Right renal pelvis (tissue), 4 donors: ENCODE measurements at places on chromosomes 5 and 9. TPM values are rescaled to one million over a fixed set of nuclear protein-coding genes. Genes with fewer than 3 reads are reported as not detected.

DNA sequence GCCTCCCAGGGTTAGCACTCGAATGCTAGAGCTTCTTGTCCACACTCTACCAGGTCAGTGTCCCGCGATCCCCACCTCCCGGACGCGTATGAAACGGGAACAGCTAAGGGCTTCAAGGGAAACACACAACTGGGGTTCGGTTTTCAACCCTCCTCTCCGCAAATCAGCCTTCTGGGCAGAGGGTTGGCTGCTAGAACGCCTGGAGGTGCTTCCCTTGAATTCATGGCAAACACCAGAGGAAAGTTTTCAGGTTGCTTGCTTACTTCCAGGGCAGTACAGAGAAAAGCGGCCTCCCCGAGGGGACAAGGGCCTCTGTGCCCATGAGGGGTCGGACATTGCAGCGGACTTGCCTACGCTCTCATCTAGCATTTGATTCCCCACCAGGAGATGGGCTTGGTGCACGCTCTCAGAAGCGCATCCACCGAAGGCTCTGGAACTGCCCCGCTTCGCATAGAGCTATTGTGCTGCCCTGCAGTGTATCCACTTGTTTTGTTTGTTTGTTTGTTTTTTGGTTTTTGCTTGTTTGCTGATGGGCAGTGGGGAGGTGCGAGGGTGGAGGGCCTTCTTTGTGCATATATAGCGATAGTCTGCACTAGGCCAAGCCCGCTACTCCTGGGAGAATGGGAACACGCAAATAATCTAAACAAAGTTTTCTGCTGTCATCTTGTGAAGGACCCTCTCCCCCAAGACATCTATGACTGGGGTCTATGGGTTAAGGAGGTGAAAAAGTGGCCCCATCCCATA is 1.3 kb upstream of the DMRT3 start:
- DNase-seq: no peak

GRCh38 chr9:95171596-95171995 is 145.9 kb downstream of the FANCC start:
- no peak for DNase-seq

GRCh38 chr9:34992376-34992951 is 2.9 kb downstream of the DNAJB5 start:
- no peak for DNase-seq

GRCh38 chr9:78031444-78031892 is at the start of gene GNAQ:
Gene GNAQ, minus strand, starts transcription at chr9:78031811. Its CDS starts 576 bp downstream, at chr9:78031235.
- DNase-seq: no peak

DNA sequence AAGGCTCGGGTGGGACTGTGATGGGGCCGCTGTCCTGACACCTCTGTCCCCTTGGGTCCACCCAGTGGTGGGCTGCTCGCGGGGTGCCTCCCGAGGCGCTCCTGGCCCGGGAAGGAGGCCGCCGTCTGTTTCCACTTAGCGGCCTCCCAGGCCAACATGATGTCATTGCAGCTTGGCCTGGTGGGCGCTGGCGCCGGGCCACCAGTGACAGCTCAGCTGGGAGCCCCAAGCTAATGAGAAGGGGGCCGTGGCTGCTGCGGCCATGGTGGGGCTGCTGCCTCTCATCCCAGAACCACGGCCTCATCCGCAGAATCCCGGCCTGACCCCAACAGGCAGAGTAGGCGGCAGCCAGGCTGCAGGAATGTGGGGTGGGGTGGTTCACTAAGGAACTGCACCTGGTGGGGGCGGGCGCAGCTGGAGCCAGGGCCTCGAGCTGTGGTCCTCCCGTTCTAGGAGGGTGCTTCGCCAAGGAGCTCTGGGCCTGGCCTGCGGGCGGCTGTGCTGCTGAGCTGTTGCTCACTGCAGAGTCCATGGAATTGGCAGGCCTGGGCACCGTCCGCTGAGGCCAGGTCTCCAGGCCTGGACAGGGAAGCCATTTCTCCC is 123.5 kb upstream of the COL5A1 start:
- no peak for DNase-seq

GRCh38 chr5:149561848-149562247 is 10.6 kb upstream of the CSNK1A1 start:
- no peak for DNase-seq

- DNase-seq: no peak
Observed at GRCh38 chr9:8430945-8431344, 631.4 kb upstream of the DMAC1 start.

- no peak for DNase-seq
Observed at GRCh38 chr9:130934702-130935647, 4.1 kb downstream of the FIBCD1 start.

DNA sequence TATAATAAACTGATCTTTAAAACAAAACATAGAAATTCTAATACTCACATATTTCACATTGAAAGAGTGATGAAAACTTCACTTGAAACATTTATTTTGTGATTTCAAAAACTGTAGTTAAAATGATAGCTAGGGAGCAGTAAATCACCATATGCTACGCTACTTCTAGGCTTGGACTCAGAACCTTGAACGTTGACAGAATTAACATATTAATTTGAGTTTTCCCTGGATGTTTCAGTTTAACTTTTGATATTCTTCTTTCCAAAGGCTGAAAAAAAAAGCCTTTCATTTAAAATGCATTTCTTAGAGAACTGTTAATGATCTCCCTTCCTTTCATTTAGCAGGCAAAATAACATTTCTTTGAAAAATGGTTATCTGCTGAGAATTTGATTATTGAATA is 307.8 kb upstream of the SGCD start:
- DNase-seq: no peak

DNA sequence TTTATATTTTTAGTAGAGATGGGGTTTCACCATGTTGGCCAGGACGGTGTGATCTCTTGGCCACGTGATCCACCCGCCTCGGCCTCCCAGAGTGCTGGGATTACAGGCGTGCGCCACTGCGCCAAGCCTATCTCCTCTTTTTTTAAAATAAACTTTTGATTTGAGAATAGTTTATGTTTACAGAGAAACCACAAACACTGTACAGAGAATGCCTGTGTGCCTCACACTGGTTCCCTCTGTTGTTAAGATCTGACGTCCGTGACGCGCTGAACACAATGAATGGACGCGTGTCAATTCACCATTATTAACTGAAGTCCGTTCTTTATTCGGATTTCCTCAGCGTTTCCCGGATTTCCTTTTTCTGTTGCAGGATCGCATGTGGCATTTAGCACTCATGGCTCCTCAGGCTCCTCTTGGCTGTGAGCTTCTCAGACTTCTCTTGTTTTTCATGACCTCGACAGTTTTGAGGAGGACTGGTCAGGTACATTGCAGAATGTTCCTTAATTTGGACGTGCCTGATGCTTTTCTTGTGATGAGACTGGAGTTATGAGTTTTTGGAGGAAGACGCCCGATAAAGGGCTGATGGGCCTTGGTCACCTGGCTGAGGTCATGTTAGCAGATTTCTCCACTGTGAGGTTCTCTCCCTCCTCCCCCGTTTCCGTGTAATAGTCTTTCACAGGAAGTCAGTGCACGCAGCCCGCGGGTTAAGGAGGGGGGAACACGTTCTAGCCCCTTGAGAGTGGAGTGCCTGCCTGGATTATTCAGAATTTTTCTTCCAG is 69.6 kb downstream of the ANKRD33B start:
- DNase-seq: no peak

DNA sequence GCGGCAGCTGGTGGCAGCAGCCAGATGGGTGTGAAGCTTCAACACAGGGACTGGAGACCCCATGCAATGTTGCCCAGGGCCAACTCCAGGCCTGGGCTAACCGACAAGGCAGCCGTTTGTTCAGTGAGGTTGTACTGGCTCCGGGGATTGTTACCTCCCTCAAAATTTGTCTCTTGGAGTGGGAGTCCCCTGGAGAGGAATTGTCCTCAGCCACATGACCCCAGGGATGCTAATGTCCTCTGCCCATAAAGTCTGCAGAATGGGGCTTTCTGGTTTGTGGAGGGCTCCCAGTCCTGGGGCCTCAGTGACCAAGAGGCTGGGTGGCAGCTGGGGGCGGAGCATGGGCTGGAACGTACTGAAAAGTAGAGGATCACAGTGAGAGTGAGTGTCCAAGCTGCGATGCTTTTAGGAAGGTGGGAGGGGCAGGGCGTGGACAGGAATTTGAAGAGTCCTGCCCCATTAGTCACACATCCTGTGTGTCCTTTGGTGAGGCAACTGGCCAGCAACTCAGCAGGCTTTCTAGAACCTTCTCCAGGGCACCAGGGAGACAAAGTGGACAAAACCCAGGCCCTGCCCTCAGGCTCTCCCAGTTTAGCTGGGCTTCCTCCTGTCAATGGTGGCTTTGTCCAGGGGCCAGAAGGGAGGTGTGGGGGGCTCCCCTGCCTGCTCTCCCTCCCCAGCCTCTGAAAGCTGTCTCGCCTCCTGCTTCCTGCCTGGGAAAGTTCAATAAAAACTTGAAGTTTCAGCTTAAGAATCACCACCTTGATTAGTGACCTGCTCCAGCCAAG is 114.0 kb downstream of the NSG2 start:
- DNase-seq: no peak

DNA sequence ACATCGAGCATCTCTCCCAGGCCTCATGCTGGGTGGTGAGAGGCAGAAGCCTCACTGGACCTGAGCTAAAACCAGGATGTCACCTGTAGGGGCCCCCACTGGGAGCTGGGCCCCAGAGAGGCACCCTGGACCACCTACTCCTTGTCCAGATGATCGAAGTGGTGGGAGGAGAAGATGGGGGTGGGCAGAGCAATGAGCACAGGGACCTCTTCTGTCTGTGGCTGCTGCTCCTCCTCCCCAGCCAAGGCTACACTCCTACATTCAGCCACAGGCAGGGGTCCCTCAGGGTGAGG is 227.5 kb downstream of the CACNA1B start:
- DNase-seq: no peak

GRCh38 chr9:71270554-71270953 is 149.1 kb upstream of the TRPM3 start:
- DNase-seq: no peak

- DNase-seq: no peak
Observed at GRCh38 chr5:62275581-62275980, 30.4 kb upstream of the KIF2A start.

- no peak for DNase-seq
Observed at GRCh38 chr5:125575171-125575890, 828.9 kb upstream of the ZNF608 start.

The PMPCA gene
- polyA plus RNA-seq: 62.9 TPM

The ROPN1L gene
- polyA plus RNA-seq: 0.70 TPM

The C5orf52 gene
- polyA plus RNA-seq: not detected
